Right kidney (tissue), 9 donors: ENCODE measurements at places on chromosomes 5 and 9.

- DNase-seq, result peak; percentile 10
These were observed 57.0 kb downstream of the TTC39B start for GRCh38 chr9:15249981-15250380.

DNA sequence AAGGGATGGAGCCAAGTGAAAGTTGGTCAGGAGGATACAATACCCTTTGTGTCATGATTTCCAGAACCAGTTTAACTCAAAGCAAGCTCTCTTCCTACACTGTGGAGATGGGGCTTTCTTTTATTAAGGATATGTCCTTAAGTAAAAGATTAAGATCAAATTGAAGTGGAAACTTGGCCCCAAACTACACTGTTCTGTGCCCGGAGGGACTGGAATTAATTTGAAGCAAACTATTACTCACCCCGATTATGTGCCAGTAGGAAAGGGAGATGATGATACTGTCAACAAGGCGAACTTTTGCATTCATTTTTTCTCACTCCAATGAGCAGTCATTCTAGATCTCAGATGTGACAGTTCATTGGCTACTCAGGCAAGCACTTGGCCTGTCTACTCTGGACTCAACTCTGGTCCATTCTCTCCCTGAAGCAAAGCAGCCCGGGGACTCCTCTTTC lies 186.7 kb downstream of the NTRK2 start:
- DNase-seq, result no peak

DNA sequence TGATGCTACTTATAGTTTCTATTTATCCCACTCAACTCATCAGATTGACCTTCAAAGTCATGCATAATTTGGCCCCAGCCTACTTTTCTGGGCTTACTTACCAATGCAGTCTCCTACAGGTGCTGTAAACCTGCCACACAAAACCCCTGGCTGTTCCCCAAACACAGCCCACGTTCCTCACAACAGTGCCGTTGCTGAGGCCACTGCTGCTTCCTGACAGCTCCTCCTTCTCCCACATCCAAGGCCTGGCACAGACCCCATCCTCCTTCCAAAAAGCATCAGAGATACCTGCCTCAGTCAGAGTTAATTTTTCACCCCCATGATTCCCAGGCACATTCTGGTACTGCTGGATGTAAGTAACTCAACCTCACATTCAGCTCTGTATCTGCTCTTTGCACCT lies 68.1 kb upstream of the SIMC1 start:
- DNase-seq, result no peak

- no peak for DNase-seq
These were observed 88.2 kb downstream of the GAS1 start for GRCh38 chr9:86859056-86859455.

GRCh38 chr9:116943970-116944369 lies 256.9 kb downstream of the TRIM32 start:
- DNase-seq, result no peak

- no peak for DNase-seq
These were observed 131.8 kb upstream of the IER5L start for GRCh38 chr9:129309906-129310305.

GRCh38 chr9:120791161-120791560 lies 2.1 kb downstream of the FBXW2 start:
- DNase-seq, result no peak

GRCh38 chr5:34648840-34649158 lies 7.3 kb upstream of the RAI14 start:
- no peak for DNase-seq

DNA sequence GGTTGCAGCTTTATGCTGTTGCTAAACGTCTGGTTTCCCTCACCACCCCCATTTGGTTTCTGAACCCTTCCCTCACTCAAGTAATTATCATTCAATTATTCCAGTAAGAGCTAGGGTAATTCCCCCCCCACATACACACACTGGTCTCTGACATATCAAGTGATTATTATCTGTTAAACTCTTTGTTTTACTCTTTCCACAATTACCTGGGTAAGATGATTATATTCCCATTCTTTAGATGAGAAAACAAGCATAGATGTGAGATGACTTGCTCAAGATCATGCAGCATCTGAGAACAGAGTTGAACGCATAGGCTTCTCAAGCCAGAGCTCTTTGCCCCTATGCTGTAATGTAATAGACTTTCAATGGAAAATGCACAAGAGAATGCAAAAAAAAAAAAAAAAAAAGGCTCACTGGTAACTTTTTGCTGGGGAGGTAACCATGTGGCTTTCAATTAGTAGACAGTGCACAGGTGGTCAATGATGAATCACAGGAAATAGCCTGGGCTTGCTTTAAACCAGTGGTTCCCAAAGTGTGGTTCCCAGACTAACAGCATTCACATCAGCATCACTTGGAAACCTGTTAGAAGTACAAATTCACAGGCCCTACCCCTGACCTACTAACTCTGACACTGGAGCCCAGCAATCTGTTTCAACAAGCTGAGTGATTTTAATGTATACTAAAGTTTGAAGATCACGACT lies 87.6 kb downstream of the PIK3R1 start:
- DNase-seq, result no peak

- DNase-seq, result peak; percentile 42
These were observed 579 bp upstream of the ASTN2 start for GRCh38 chr9:117415358-117415914.

DNA sequence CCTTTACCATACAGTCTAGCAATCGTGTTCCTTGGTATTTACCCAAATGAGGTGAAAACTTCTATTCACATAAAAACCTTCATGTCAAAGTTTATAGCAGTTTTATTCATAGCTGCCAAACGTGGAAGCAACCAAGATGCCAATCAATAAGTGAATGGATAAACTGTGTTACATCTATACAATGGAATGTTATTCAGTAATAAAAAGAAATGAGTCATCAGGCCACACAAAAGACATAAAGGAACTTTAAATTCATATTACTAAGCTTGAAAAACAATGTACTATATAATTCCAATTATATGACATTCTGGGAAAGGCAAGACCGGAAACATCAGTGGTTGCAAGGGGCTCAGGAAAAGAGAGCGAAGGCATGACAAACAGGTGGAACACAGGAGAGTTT lies 679.9 kb downstream of the ISL1 start:
- no peak for DNase-seq

- no peak for DNase-seq
These were observed 40.0 kb upstream of the MYO10 start for GRCh38 chr5:16975950-16976624.

- DNase-seq, result no peak
These were observed 13.4 kb downstream of the MAST4 start for GRCh38 chr5:66609615-66610014.

DNA sequence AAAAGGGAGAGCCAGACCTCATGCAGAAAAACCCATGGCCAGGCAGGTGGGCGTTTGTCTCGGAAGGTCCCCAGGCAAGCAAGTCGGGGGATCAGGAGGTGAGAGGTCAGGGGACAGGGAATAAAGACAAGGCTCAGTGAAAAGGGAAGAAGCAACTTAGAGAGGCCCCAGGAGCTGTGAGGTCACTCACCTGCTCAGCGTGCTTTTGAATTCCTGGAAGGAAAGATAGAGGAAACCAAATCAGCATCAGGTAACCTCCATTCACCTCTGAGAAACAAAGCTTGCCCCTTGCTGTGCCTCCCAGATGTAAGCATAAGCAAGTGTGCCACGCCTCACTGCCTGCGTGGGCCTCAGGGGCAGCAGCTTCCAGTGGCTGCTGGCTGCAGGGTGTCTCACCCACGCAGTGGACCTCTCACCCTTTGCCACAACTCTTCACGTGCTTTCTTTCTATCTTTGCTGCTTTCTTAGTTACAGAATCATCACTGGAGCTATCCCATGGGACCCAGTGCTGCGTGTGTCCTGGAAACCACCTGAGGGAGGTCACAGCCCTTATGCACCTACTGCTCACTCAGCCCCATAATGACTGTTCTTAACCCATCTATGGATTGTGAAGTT lies 6.0 kb downstream of the TRIM7 start:
- DNase-seq, result no peak

GRCh38 chr9:123447934-123448646 lies 92.1 kb downstream of the CRB2 start:
- no peak for DNase-seq

GRCh38 chr9:96626912-96627311 lies 7.3 kb upstream of the CDC14B start:
- no peak for DNase-seq

DNA sequence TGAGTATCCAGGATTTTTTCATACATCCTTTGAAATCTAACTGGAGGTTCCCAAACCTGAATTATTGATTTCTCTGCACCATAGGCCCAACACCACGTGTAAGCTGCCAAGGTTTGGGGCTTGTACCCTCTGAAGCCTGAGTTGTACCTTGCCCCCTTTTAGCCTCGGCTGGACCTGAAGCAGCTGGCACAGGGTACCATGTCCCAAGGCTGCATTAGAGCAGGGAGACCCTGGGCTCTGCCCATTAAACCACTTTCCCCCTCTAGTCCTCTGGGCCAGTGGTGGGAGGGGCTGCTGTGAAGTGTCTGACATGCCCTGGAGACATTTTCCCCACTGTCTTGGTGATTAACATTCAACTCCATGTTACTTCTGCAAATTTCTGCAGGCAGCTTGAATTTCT lies 532.9 kb upstream of the NUDT12 start:
- DNase-seq, result no peak

DNA sequence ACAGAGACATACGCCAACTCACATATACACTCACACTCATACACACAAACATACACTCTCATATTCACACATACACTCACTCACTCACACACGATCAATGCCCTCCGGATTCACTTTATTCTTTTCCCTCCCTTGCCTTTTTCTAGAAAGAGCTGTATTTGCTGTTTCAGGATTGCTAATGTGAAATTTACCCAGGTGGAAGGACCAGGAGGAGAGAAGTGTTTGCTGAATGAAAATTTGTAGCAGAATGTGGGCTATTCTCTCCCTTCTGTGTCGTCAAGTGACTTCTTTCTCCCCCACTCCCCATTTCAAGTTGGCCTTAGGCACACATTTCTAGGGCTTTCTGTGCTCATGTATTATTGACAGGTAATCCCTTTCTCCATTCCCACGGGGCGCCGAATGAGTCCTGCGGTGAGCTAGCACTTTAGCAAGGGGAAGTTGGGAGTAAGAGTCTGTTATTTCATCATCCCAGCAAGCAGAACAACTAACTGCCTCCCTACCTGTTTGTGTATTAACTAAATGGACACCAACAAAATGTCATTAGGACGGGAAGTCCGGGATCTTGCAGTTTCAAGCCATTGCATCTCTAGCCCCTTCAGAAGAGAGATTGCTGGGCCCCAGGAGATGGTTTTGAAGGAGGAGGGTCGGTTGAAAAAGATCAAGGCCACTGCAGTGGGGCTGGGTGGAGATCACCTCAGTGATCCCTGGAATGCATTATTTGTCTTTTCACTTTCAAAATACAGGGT lies 97.1 kb upstream of the TAF11L2 start:
- peak; percentile 10 for DNase-seq

DNA sequence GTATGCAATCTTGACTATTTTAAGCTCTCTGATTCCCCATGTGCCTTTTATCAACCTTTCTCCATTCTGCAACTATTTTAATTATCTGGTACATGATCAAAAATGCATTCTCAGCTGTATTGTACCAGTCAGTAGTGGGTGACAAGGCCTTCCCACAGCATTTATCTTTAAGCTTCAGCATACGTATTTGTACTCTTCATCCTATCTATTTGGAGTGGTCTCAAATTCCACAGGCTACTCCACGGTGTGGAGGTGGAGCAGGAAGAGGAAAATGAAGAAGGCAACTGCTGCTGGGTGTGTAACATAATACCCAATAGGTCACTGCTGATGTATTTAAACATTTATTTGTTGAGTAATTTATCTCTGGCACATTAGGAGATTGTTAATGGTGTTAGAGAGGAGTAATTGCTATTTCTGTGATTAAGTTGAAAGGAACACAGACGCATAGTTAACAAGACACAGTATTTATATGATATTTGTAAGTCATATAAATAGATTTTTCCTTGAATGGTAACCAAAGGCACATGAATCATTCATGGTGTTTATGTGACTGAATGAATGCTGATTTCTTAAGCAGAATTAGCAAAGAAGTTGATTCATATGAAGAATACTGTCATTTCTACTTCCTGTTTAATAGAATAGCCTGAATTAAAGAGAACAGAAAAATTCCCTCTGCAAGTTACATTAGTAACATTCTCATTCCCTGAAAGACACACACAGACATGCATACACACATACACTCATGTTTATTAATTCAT lies 153.8 kb upstream of the NR3C1 start:
- no peak for DNase-seq

GRCh38 chr9:121859646-121860045 lies 208.2 kb downstream of the DAB2IP start:
- no peak for DNase-seq

DNA sequence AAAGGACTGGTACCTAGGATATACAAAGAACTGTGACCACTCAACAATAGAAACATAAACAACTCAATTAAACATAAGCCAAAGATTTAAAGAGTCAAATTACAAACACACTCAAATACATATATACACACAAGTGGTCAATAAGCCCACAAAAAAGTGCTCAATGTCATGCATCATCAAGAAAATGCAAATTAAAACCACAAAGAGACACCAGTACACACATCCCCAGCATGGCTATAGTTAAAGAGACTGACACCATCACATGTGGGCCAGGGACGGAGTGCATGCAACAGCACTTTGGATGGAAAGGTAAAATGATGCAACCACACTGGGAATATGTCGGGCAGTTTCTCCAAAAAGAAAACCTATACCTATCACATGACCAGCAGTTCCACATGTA lies 89.7 kb downstream of the CAAP1 start:
- DNase-seq, result no peak

DNA sequence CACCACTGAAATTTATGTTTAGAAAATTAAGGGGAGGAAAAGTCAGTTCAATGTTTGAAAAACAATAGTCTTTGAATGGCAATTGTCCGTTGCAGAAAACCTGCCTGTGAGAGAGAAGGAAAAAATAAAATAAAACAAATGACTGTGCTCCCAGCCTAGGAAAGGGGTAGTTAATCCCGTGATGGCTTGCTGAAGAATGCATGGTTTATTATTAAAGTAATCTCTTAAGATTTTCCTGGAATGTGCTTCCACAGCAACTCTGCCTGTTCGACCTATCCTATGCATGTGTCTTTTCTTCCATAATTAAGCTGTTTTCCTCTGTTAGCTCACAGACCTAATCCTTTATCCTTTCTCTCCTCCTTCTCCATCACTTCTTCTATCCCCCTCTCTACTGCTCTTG lies 2.4 kb upstream of the DAB2 start:
- DNase-seq, result no peak

DNA sequence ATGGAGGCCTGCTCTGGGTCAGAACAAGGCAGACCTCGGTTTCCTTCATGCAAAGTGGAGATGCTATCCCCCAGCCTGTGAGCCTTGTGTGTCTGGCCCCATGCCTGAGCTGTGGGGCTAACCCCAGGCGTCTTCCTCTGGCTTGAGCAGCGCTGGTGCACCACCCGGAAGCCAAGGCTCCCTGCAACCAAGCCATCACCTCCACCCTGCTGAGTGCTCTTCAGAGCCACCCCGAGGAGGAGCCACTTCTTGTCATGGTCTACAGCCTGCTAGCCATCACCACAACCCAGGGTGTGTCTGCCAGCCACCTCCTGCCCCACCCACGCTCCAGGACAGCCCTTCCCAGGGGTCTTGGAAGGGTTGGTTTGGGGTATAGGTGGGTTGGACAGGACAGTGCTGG lies 16.2 kb downstream of the REXO4 start:
- DNase-seq, result no peak

- no peak for DNase-seq
These were observed 387.4 kb downstream of the FGF10 start for GRCh38 chr5:44001675-44002380.

GRCh38 chr5:158027806-158028775 lies 169.1 kb upstream of the CLINT1 start:
- DNase-seq, result no peak

GRCh38 chr9:111148052-111149017 lies 110.1 kb upstream of the LPAR1 start:
- no peak for DNase-seq

GRCh38 chr5:58582019-58582802 lies 664 bp upstream of the RAB3C start:
- no peak for DNase-seq
